Cardiac atrium fibroblast (primary cell): ENCODE measurements at places on chromosomes 7 and 10. TPM values are rescaled to one million over a fixed set of nuclear protein-coding genes. Genes with fewer than 3 reads are reported as not detected.

The RTKN2 gene
- total RNA-seq = 0.16 and 0.18 TPM in 2 replicates

The DEPP1 gene
- total RNA-seq = 57.2 and 84.2 TPM in 2 replicates

The SLC18A2 gene
- total RNA-seq = not detected in 2 replicates

The AQP1 gene
- total RNA-seq = 4.4 and 7.9 TPM in 2 replicates
